ENCODE measurements at places on chromosomes 13 and 19. TPM values are rescaled to one million over a fixed set of nuclear protein-coding genes. Genes with fewer than 3 reads are reported as not detected.

CBY2 gene
- polyA plus RNA-seq, result 0.16 TPM

- H3K27ac ChIP-seq, result no peak overlapping the region
- no peak overlapping the region for H3K4me3 ChIP-seq
- no peak for DNase-seq
- H3K4me1 ChIP-seq, result no peaks in the 10 kb centered on the region
- no peaks in the 10 kb centered on the region for H3K27me3 ChIP-seq
- no peaks in the 10 kb centered on the region for H3K36me3 ChIP-seq
These were observed 526.9 kb downstream of the MYO16 start for GRCh38 chr13:109156181-109156935.

GRCh38 chr13:59038824-59039223, 1124.9 kb downstream of the DIAPH3 start:
- no peaks in the 10 kb centered on the region for H3K4me1 ChIP-seq
- no peak overlapping the region for H3K4me3 ChIP-seq
- H3K36me3 ChIP-seq, result no peaks in the 10 kb centered on the region

ACP7 gene
- not detected for polyA plus RNA-seq

- no peak overlapping the region for H3K27ac ChIP-seq
- H3K4me1 ChIP-seq, result no peaks in the 10 kb centered on the region
- no peak overlapping the region for H3K4me3 ChIP-seq
- no peak for DNase-seq
These were observed 115.8 kb downstream of the KATNAL1 start for GRCh38 chr13:30191491-30192100.
